ENCODE measurements at places on chromosomes 2 and 18. TPM values are rescaled to one million over a fixed set of nuclear protein-coding genes. Genes with fewer than 3 reads are reported as not detected.

The FER1L5 gene
- 0.09 TPM for polyA plus RNA-seq

The PROKR1 gene
- polyA plus RNA-seq = 0.07 TPM

The SLC35G4 gene
- 0.05 TPM for polyA plus RNA-seq

The PCARE gene
- polyA plus RNA-seq = 0.02 TPM

The NAPG gene
- 18.9 TPM for polyA plus RNA-seq

The GRHL1 gene
- polyA plus RNA-seq = 7.9 TPM

The IL1RL1 gene
- polyA plus RNA-seq = 2.3 TPM

The TDRD15 gene
- polyA plus RNA-seq = 0.07 TPM

The IL1R2 gene
- polyA plus RNA-seq = 67.3 TPM

The CDCA7 gene
- 44.7 TPM for polyA plus RNA-seq

The ACTG2 gene
- 45.1 TPM for polyA plus RNA-seq

The ABCG8 gene
- polyA plus RNA-seq = 0.05 TPM

The DNAJC5G gene
- polyA plus RNA-seq = 0.02 TPM

The BOLA3 gene
- polyA plus RNA-seq = 34.4 TPM

The ARHGAP28 gene
- 2.6 TPM for polyA plus RNA-seq

The RBM44 gene
- polyA plus RNA-seq = 0.82 TPM

The LRP2 gene
- 0.09 TPM for polyA plus RNA-seq

The KCNE4 gene
- 2.1 TPM for polyA plus RNA-seq

The PIGN gene
- 8.2 TPM for polyA plus RNA-seq

The SLC4A5 gene
- 2.5 TPM for polyA plus RNA-seq

The TRABD2A gene
- polyA plus RNA-seq = 13.8 TPM

The HTR2B gene
- polyA plus RNA-seq = 0.84 TPM

The ARHGEF33 gene
- polyA plus RNA-seq = 0.55 TPM

The EHD3 gene
- polyA plus RNA-seq = 4.2 TPM

The SULT1C4 gene
- 8.1 TPM for polyA plus RNA-seq

The MAB21L4 gene
- 4.9 TPM for polyA plus RNA-seq

The MC4R gene
- polyA plus RNA-seq = 0.30 TPM
